Osteocyte (in vitro differentiated cells): ENCODE measurements at places on chromosomes 1 and 21. TPM values are rescaled to one million over a fixed set of nuclear protein-coding genes. Genes with fewer than 3 reads are reported as not detected.

The S100A2 gene
- 8.9 and 11.7 TPM in 2 replicates for total RNA-seq

The NBL1 gene
- total RNA-seq: 547 and 561 TPM in 2 replicates

DNA sequence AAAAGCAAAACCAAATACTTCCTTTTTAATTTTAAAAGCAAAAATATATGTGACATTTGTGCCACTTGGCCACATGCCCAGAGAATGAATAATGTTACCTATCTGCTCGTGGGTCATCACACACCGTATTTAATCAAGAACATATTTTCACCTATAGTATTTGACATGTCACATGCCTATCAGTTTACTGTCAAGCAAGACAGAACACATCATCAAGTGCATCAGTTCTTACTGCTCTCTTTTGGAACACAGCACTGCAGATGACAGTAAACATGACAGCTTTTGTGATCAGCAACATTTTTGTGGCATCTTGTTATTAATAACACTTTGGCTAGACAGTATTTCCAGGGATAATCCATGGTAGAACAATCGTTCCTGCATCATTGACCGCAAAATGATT, 134.4 kb downstream of the LRRC7 start:
- no peak overlapping the region for H3K27ac ChIP-seq
- H3K36me3 ChIP-seq: no peaks in the 10 kb centered on the region
- DNase-seq: no peak
- H3K4me1 ChIP-seq: no peaks in the 10 kb centered on the region

DNA sequence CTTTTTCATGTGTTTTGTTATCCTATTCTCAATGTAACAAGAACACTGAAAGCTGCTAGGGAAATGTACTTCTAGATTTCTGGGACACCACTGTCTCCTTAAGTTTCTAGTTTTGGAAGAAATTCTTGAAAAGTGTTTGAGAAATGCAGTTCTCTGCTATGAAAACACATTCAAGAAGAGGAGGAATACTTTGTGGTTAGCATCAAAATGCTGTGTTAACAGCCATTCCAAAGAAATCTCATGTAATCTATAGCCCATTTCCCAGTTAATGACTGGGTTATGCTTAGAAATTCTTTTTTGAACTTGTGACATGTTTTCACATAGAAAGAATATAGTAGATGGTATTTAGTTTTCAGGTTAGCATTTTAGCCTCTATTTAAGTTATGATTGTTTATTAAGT, 6.0 kb downstream of the RAVER2 start:
- H3K27ac ChIP-seq: no peak overlapping the region
- no peaks in the 10 kb centered on the region for H3K36me3 ChIP-seq
- peaks cover 14% of the 10 kb centered on the region for H3K4me1 ChIP-seq
- no peak for DNase-seq
- H3K27me3 ChIP-seq: no peaks in the 10 kb centered on the region
- H3K4me3 ChIP-seq: no peak overlapping the region

DNA sequence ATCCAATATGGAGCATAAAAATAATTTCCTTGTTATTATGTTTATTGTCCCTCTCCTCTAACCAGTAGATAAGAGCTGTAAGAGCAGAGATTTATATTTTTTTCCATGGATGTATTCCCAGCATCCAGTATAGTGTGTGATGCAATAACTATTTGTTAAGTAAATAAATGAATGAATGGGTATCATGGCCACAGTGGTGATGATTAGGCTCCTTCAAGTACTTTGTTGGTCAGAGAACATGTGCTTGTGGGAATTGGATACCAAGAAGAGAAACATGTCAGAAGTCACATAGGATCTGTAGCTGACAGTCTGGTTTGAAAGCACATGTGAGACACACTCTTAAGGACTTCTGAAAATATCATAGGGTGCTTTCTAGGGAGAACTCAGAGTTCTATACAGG, 588.5 kb downstream of the AGBL4 start:
- no peaks in the 10 kb centered on the region for H3K36me3 ChIP-seq
- no peaks in the 10 kb centered on the region for H3K4me1 ChIP-seq
- DNase-seq: no peak
- H3K4me3 ChIP-seq: no peak overlapping the region
